Cortex of kidney (tissue), 1 donor: ENCODE measurements at places on chromosomes 1 and 21.

DNA sequence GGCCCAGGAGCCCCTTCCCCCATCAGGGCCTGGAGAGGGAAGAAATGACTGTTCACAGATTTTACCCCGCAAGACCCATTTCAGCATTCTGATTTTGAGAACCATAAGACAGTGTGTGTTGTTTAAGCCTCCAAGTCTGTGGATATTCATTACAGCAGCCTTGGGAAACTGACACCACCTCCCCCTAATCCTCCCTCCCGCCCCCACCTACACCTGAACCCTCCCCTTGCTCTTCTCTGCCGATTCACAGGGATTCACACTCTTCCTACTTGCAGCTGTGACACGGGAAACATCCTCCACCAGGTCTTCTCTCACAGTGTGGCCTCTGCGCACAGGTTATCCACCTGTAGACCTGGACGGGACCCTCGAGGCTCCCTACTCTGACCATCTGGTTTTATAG, 50.1 kb downstream of the RIPK4 start:
- no peak for DNase-seq

GRCh38 chr1:160521554-160521953, 1.5 kb downstream of the SLAMF6 start:
- no peak for DNase-seq

DNA sequence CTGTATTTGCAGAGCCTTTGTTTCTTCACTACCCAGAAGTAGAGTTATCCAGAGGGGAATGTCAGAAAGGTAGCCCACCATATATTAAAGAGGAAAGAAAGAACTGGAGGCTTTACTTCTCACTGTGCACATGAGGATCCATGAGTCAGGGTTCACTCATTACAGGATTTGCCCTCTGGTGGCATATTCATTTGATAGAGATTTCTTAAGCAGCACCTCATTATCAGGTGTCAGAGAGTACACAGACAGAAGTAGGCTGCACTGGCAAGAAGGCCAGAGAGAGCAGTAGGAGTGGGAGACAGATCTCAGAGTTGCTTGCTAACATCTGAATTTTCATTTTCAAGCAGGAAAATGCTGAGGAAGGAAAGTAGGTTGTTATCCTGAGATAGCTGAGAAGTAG, 123.8 kb downstream of the PIK3R3 start:
- no peak for DNase-seq

GRCh38 chr1:67619080-67619479, 65.9 kb upstream of the GADD45A start:
- no peak for DNase-seq

- no peak for DNase-seq
These were observed 2.3 kb upstream of the IVL start for GRCh38 chr1:152906023-152906565.

- no peak for DNase-seq
These were observed 51.8 kb upstream of the CASZ1 start for GRCh38 chr1:10848109-10848684.

DNA sequence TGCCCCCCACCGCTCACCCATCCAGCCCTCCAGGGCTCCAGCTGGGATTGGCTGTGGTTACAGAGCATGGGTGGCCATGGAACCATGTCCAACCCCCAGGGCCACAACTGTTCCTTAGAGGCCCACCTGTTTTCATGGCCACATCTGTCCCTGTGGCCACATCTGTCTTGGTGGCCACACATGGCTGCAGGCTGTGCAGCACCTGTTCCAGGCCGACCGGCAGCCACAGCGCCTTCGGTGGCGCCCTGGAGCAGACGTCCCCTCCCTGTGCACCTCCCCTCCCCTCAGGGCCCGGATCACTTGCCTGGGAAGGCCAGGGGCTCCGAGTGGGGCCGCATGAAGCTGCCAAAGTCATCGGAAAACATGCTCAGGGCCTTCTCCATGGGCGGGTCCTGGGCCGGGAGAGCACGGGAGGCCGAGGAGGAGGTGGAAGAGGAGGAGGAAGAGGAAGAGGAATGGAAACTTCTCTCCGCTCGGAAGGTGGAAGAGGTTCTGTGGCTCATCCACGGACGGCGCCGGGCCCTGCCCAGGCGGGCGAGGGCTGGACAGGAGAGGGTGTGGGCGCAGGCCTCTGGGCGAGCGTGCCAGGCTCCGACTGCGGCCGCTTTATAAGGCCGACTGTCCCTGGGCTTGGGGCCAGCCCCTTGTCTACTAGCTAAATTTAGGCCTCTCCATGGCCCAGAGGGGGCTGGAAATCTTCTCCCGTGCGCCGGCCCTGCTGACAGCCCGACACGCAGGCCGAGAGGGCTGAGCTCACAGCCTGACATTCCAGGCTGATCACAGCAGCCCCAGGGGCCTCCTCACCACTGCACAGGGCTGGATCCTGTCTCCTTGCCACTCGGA, at the start of gene HSPB7:
TSS of gene HSPB7 (minus strand) at position 583 of the 843 bp plus-strand sequence. CDS start at position 503, 80 bp downstream.
- no peak for DNase-seq

- DNase-seq, result no peak
These were observed 124.2 kb upstream of the HNRNPU start for GRCh38 chr1:244988521-244988920.

DNA sequence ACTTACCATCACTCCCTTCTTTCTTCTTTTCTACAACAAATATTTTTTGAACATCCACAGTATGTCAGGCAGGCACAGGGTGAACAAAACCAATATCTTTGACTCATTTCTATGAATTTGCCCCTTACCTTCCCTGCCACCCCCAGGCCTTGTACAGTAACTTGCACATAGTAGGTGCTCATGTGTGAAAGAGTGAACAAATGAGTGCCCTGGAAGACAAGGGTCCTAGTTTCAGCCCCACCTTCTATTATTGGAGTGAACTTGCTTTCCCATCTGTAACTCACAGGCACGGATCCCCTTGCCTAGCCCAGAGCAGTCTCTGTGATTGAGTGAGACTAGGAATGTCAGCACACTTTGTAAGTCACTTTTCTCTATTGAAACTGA, 12.8 kb downstream of the ZDHHC18 start:
- DNase-seq, result no peak
